Activated CD4-positive, alpha-beta T cell treated with anti-CD3 and anti-CD28 coated beads for 24 hours (primary cell): ENCODE measurements at places on chromosomes 7 and 10.
A peak's percentile ranks its signal among the peaks of the same experiment; 100 is the strongest.

GRCh38 chr10:23439452-23439960 lies 631 bp downstream of the OTUD1 start:
- peak; percentile 14 for DNase-seq

GRCh38 chr7:24741679-24742505 lies 15.4 kb downstream of the GSDME start:
- DNase-seq: no peak

DNA sequence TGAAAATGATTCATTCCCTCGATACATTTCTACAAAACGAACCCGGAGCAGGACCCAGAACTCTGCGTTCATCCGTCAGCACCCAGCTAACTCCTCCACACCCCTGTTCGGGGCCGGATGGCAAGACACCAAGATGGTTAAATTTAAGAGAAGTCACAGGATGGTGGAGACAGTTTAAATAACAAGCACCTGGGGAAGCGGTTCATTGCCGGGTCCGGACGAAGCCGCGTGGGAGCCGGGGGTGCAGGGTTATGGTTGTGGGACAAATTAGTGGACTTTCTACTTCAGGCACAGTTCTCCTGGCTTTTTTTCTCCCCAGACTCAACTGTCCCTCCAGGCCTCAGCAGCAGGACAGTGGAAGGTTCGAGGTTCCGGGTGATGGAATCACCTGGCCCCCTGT lies 45.4 kb downstream of the ASB13 start:
- DNase-seq: no peak

- DNase-seq: no peak
Observed at GRCh38 chr10:132185601-132186487, 904 bp upstream of the DPYSL4 start.

- DNase-seq: no peak
Observed at GRCh38 chr7:134155871-134156270, 28.7 kb downstream of the LRGUK start.

DNA sequence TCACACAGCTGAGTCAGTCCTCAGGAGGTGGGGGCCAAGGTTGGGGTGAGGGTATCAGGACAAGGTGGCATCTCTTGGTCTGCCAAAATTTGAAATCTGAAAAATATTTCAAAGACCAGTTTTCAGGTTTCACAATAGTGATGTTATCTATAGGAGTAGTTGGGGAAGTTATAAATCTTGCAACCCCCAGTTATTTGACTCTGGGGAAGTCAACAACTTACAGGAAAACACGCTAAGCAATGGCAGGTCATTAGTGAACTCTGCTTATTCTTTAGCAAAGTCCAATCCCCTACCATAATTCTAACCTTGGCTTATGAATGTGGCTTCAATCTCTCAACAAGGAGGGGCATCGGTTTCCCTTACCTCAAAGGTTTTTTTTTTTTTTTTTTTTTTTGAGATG lies 94.9 kb downstream of the MARCHF5 start:
- DNase-seq: no peak

DNA sequence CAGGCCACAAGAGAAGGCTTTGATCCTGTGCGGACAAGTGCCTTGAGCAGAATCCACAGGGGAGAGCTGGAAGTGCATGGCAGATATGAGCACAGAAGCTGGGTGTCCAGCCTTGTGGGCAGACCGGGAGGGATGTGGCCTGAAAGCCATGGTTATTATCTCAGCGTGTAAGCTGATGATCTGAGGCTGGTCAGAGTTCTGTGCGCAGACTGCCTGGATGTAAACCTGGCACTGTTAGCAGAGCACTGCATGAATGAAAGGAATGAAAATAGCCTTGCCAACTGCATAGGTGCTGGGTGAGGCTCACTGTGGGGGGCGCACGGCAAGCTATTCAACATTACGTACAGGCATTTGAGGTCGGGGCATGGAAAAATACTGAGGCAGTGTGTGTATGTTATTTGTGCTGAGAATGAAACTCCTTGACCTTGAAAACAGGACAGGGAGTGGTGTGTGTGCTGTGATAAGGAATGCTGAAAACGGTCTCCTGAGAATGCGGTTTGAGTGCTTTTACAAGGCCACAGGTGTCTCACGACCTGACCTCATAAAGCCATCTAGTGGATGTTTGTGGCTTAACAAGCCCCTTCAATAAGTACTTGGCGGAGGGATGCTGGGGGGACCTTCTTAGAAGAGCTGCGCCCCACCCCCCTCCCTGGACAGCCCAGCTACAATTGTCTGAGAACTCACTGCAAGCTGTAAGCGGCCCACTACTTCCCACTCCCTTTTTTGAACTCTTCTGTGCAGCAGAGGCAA lies 18.7 kb downstream of the AKR1C1 start:
- DNase-seq: peak; percentile 0

- no peak for DNase-seq
Observed at GRCh38 chr10:77609781-77610272, 27.8 kb downstream of the KCNMA1 start.

GRCh38 chr7:39219869-39220268 lies 242.2 kb downstream of the POU6F2 start:
- DNase-seq: no peak

- DNase-seq: no peak
Observed at GRCh38 chr10:102523250-102524029, 19.7 kb downstream of the SUFU start.

DNA sequence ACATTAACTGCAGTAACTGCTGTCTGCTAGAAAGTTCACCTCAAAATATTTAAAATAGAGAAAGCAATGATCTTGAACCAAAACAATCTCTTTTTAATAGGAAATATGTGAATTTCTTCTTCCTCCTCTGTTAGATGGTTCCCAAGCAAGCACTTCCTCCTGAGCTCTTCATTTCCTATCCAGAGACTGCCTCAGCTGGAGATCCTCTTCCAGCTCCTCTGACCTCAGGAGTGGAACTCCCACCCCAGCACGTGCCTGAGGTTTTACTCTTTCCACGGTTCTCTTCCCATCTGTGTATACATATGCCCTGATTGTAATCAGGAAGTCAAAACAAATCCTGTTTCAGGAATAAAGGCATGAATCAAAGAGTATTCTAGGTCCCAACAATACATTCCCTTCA lies 5.6 kb downstream of the DENND11 start:
- DNase-seq: no peak

DNA sequence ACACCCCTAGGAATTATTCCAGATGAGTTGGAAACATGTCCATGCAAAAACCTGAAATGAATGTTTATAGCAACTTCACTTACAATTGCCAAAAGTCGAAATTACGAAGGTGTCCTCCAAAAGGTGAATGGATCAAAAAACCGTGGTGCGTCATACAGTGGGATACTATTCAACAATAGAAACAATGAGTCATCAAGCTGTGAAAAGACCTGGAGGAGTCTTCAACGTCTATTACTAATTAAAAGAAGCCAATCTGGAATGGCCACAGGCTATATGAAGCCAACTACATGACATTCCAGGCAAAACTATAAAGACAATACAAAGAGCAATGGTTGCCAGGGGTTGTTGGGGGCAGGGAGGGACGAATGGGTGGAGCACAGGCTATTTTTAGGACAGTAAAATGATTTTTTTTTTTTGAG lies 12.6 kb upstream of the PPP2R2D start:
- DNase-seq: no peak

DNA sequence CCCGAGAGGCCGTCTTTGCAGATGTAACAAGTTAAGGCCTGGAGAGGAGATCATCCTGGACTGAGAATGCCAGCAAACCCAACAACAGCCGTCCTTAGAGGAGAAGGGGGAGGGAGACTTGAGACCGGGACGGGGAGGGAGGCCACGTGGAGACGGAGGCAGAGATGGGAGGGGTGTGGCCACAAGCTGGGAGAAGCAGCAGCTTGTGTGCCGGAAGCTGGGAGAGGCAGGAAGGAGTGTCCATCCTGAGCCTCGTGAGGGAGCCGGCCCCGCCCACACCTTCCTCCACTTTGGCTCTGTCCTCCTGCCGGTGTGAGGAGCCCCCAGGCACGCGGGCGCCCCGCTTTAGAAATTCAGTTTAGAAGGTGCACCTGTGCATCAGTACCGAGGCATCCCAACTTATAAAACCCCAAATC lies 95.7 kb downstream of the DNAJB6 start:
- DNase-seq: no peak

- DNase-seq: no peak
Observed at GRCh38 chr7:158778471-158778870, 50.8 kb downstream of the ESYT2 start.

DNA sequence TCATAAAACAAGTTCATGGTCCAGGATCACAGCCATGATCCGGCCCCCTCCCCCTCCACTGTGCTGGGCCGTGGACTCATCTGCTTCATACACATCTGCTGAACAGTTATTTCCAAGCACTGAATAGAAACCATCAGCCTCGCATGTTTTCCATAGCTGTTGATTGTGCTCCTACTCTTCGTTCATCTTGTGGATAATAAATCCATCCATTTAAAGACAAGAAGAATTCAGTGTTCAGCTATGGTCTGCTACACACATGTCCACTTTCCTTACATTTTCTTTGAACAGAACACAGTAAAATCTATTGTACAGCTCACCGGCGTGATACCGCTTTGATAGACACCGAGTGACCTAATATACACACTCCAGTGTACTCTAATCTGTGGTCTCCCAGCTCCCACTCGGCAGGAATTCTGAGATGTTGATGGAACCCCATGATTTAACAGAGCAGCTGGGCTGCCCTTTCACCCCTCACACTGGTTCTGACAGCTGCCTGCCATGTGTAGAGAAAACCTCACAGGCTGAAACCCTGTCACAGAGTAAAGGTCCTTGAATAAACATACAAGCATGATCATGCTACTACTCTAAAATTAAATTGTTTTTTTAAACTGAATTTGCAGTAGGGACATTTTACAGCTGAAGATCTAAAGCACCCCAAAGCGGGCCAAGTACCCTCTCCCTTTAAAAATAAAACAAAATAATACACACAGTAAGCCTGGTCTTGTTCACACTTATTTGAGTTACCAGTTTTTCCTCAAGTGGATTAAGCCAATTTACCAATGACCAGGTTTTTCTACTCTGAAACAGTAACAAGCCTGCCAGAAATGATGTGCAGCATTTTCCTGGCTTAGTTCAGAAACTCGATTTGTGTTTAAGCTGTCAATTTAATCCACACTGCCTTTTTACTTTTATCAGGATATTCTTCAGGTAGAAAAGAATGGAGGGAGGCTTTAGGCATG lies 95.1 kb upstream of the FZD1 start:
- no peak for DNase-seq

- no peak for DNase-seq
Observed at GRCh38 chr10:124020981-124021815, 72.2 kb downstream of the CHST15 start.

GRCh38 chr10:130141460-130141859 lies 5.3 kb downstream of the GLRX3 start:
- DNase-seq: no peak

DNA sequence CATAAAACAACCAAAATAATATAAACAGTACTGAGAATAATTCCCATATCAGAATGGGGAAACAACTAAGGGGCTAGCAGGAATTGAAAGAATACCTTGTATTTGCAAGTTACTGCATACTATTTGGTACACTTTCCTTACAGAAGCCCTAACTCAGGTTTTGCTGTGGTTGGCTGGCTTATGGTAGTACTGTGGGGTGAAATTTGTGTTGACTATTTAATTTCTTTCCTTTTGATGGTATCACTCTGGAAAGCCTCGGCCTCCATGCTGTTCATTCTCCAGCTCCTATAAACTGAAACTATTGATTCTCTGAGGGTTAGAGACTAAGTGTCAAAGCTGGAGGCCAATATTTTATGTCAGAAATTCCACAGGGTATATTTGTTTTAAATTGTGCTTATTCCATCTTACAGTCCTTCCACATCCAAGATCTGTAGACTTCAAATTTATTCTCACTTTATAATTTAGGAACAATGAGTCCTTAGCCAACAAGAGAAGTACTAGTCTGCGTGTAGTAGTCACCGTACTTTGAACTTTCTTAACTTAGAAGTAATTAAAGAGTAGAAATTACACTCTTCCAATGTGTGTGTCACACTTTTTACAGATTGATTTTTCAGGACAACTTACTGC lies 13.4 kb downstream of the SKIDA1 start:
- no peak for DNase-seq

DNA sequence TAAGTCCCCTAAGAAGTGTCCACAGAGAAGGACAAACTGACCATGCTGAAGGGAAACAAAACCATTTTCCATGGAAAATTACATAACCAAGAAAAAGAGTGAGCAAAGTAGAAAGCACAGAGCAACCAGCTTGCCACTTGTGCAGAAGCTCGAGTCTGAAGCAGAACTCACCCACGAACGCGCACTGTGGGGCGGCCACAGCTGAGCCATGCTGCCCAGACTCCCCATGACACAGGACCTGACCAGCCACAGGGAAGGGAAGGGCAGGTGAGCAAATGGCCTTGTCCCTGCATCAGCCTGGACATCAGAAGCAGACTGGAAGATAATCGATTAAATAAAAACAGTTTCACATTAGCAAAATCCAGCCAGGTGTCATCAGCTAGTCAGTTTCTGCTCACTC lies 95.7 kb downstream of the TCERG1L start:
- no peak for DNase-seq

- DNase-seq: no peak
Observed at GRCh38 chr10:61935077-61935476, 33.6 kb downstream of the ARID5B start.

GRCh38 chr10:128307820-128308219 lies 181.6 kb upstream of the MKI67 start:
- DNase-seq: no peak
